ENCODE measurements at places on chromosomes 2 and 18.

DNA sequence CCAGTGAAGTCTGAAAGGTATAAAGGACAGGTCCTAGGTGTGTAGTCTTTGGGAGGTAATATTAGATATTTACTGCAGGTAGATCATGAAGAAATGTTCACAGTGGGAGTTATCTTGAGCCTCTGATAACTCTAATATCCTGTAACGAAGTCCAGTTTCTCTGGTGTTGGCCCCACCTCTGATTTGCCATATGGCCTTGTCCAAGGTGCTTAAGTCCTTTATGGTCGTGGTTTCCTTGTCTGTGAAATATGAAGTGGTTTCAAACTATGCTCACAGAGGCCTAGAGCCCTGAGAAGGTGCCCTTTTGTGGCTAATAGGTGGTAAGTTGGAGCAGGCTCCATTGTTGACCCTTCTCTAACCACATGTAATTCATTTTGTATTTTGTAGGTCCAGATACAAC is 190.7 kb downstream of the ICOS start:
- no peak for DNase-seq

- DNase-seq = no peak
These were observed 29.8 kb downstream of the TOGARAM2 start for GRCh38 chr2:29010946-29011345.

GRCh38 chr18:57901825-57902589 is 98.9 kb upstream of the ATP8B1 start:
- DNase-seq = no peak

DNA sequence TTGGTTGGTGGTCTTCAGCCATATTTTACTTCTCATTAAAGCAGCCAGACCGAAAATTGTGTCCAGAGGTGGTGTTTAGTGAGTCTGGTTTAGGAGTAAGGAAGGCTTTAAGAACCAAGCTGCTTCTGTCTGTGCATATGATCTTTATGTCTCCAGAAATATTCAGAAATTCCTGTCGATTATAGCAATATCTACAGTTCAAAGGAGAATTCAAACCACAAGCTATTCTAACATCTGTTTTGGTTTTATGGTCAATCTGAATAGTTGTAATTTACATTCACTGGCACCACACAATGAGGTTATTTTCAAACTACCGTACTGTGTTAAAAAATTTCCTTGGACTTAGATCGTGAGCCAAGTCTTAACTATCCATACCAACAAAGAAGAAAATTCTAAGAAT is 11.3 kb downstream of the UPP2 start:
- no peak for DNase-seq

DNA sequence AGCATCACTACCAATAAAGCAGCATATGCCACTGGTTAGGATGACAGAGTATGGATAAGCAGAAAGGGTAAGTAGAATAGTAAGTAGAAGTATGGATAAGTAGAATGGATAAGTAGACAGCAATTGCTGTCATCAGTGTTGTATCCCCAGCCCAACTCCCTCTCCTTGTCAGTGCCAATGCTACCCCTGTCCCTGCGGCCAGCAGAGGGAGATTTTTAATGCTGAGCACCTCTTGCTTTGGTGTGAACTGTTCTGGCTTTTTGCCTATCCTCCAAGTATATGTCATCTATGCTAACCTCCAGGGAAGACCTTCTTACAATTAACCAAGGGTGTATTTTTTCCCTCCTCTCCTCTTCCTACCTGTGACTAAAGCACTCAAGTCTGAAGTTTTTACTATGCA is 136.7 kb upstream of the SPHKAP start:
- DNase-seq = peak; percentile 3

DNA sequence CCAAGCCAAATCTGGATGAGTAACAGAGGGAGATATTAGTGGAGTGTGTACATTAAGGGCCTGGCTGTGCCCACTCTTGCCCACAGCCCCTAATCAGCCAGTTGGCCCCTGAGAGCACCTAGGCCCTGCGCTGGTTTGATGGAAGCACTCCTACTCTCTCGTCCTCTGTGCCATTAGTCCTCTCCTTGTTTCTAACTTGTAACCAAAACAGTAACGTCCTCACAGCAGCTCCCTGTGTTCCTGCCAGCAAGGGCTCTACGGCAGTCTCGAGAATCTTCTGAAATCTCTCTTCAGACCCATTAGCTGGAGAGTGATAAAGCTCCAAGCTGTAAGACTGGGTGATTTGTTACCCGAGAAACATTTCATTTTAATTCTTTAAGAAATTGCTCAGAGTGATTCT is 76.1 kb downstream of the LRRC30 start:
- DNase-seq = no peak

DNA sequence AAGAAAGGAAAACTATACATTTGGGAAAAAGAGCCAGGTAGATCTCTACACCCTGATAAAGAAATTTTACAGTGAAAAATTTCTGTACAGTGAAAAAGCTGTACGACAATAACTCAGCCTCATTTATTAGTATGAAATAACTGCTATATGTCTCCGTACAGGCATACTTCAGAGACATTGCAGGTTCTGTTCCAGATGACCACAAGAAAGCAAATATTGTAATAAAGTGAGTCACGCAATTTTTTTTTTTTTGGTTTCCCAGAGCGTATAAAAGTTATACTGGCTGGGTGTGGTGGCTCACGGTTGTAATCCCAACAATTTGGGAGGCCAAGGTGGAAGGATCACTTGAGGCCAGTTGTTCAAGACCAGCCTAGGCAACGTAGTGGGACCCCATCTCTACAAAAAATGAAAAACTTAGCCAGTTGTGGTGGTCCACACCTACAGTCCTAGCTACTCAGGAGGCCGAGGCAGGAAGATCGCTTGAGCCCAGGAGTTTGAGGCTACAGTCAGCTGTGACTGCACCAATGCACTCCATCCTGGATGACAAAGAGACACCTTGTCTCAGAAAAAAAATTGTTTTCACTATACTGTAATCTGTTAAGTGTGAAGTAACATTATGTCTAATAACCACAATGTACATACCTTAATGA is 28.2 kb upstream of the AMMECR1L start:
- peak; percentile 32 for DNase-seq

- no peak for DNase-seq
These were observed 16.3 kb downstream of the CDC42EP3 start for GRCh38 chr2:37654932-37655841.

DNA sequence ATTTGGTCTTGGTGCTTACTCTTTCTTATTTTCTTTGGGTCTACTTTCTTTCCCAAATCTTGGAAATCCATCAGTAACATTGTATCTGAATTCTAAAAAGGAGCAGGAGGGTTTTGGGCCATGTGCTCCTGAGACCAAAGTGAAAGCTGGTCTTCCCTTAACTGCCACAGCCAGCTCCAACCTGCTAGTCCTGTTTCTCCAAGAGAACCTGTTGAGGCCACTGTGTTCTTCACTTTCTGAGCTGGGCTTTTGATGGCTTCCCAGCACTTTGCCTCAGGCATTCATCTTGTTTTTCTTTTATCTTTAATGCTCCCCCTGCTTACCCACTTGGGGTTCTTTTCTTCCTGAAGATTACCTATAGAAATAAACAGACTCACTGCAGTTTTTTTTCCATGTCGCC is 53.3 kb downstream of the ARHGAP28 start:
- DNase-seq = peak; percentile 74

DNA sequence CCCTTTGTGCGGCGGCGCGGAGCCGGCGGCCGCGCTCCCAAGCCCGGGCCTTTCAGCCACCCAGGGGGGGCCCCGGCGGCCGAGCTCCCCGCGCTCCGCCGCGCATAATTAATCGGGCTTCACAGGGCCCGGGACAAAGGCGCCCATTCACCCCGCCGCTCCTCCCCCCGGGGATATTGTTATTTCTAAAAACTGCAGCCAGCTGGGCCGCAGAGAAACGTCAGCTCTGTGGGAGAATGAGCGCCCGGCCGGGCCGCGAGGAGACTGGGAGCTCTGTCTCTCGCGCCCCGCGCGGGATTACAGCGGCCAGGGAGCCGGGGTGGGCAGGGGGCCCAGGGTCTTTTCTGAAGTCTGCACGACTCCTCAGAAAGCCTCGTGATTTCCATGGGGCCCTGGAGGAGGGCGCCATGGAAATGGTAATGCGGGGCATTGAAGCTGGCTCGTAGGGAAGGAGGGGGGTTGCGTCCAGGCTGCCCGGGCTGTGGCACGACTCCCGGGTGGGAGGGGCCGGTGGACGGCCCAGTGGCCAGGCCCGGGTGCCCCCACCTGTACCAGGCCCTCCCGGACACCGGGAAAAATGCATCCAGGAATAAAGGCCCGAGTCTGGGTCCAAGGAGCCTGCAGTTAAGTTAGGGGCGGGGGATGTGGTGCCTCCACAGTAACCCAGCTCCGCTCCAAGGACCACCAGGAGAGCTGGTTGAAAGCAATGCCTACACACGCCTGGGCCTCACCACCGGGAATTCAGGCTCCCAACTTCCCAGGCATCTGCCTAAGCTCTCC is 125.3 kb downstream of the ZFP36L2 start:
- no peak for DNase-seq

GRCh38 chr2:104938231-104938941 is 84.5 kb downstream of the POU3F3 start:
- no peak for DNase-seq

GRCh38 chr2:48434101-48434500 is 95.9 kb upstream of the STON1 start:
- no peak for DNase-seq

DNA sequence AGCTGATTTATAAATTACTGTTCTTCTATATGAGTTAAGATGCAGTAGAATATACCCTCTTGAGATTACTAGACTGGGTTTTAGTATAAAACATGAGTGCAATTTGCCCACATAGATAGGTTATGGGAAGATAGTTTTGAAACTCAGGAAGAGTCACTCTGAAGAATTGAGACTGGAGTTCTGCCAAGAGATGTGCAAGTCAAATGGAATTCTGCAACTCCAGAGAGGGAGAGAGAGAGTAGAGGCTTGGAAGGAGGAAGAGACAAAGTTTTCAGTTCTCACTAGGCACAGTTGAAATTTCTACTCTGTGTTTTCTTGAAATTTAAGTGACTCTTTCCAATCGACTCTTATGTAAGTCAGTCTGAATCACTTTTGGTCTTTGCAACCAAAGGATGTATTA is 878.8 kb downstream of the TSN start:
- DNase-seq = no peak

- DNase-seq = no peak
These were observed 49.0 kb upstream of the HAAO start for GRCh38 chr2:42841344-42841743.

- DNase-seq = peak; percentile 95
These were observed 132.6 kb downstream of the SEPTIN10 start for GRCh38 chr2:109481196-109481555.

DNA sequence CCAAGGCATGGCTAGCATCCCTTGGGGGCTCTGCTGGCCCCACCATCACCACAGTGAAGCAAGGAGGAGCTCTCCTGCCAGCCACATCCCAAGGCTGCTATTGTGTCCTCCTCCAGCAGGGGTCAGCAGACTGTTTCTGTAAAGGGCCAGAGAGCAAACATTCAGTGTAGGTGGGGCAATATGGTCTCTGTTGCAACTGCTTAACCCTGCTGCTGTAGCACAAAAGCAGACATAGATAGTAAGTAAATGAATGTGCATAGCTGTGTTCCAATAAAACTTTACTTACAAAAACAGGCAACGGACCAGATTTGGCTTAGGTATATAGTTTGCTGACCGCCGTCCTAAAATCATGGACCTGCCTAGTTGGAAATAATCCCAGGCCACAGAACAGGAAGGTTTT is 36.4 kb upstream of the ZBTB7C start:
- DNase-seq = peak; percentile 59

DNA sequence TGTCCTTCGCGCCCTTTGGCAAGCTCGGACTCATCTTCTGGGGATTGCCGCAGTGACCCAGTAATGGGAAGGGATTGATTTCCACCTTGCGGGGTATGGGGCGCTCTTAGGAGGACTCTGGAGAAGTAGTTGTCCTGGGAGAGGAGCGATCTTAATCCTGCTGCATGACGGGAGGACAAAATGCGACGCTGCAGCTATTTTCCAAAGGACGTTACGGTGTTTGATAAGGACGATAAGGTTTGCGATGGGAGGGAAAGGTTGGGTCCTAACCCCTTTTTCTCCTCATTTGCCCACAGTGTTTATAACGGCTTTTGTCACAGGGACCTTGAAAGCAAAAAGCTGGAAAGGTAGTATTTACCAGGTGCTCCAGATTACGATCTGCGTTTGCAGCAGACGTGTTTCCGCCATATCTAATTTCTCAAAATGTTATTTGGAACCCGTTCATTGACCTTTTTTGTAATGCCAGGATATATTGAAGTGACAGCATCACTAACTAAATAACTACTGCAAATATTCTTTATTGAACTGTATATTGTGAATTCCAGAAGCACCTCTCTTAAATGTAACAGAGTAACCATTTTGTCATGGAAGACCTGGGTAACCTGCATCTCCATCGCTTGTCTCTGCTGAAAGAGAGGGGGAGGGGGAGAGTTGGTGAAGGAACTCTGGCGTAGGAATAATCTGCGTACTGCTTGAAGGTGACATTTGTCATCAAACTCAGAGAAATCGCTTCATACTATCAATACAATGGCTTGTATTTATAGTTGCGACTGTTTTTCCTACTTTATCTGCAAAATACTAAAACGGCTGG is 590 bp downstream of the MDH1 start:
- DNase-seq = no peak

- no peak for DNase-seq
These were observed 72.5 kb upstream of the SERPINE2 start for GRCh38 chr2:224111576-224111975.

DNA sequence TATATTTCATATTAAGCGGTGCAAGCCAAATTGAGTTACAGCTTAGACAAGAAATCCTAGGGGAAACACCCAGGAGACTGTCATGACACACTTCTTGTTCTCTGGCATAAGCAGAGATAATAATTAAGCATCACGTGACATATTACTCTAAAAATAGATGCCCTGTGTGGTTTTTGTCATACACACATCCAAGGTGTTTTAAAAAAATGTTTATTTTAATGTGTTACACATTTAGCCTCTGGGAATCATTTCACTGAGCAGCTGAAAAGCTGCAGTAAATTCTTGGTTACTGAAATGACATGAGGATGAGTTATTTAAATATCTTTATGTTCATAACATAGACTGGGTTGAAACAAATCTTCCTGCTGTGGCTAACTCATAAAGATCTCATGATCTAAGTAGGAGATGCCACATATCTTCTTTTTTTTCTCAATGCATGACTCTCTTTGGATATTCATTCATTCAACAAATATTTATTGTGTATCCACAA is 38.0 kb upstream of the ERMN start:
- no peak for DNase-seq

- DNase-seq = no peak
These were observed 229.0 kb downstream of the MGAT5 start for GRCh38 chr2:134482766-134483340.

DNA sequence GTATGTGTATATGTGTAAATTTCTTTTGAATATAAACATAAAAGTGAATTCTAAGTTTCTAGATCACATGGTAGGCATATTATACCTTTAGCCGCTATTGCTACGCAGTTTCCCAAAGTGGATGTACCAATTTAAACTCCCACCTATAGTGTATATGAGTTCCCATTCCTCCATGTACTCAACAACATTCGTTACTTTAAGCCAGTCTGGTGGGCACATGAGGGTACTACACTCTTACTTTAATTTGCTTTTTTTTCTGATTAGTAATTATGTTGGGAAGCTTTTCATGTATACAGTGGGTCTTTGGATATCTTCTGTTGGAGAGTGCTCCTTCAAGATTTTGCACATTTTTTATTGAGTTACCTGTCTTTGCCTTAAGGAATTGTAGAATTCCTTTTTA is 683.8 kb downstream of the ERBB4 start:
- no peak for DNase-seq
